ENCODE measurements at places on chromosomes 1 and 21.

GRCh38 chr1:40849801-40850592, 12.2 kb downstream of the CITED4 start:
- DNase-seq, result peak; percentile 64

- no peak for DNase-seq
Observed at GRCh38 chr1:110249256-110249655, 39.1 kb downstream of the KCNC4 start.

DNA sequence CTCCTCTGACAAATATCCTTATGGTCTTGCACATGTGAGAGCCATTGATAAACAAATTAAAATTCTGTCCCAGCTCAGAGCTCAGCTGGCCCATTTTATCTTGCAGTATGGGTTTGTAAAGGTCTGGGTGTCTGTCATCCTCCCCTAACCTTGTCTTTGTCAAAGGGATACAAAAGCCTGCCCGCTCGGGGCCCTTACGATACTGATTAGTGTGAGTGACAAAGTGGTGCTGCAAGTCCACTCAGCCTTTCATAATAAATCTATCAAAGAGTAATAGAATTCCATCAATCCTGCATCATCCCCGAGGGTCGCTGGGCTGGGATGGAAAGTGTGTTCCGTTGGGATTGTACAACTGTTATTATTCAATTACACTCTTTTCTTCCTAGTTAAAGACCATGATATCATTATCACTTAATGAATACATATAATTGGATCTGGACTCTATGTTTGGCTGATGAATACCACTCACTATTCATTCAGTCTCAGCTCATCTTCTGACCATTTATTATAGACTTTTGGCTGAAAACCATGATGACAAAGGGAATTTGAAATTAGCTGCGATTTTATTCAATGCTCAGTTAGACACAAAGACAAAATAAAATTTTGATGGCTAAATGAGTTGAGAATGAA, 122.5 kb upstream of the FOXD3 start:
- DNase-seq, result no peak

- no peak for DNase-seq
Observed at GRCh38 chr1:169697755-169698154, 13.7 kb downstream of the SELL start.

GRCh38 chr1:216553040-216553439, 129.8 kb upstream of the USH2A start:
- DNase-seq, result no peak

DNA sequence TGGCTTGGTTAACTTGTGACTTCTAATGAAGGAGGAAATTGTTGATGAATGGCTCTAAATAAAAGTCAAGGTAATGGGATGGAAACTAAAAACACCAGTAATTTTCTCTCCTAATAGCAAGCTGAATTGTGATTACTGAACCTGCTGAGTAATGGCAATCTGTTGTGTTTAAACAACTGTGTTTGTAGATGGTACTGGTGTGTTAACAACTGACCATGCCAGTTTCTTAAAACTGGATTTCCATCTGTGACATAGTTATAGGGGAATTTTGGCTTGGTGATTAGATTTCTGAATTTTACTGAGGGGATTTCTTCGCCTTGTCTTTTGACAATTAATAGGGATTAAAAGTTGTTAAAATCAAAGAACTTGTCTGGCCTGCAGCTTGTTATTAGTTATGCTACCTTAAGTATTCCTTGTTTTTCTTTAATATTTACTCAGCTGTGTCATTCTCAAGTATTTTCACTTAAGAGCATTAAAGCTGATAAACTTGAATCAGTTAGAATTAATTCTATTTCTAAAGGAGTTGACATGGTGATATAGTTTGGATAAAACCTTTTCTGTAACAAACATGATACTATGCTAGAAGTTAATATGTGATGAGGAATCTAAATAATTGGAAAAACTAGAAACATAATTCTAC, 7.9 kb upstream of the ERO1B start:
- DNase-seq, result no peak

- no peak for DNase-seq
Observed at GRCh38 chr1:177600321-177600720, 369.5 kb downstream of the SEC16B start.

Data from EH (cell line).